Stimulated activated CD4-positive, alpha-beta T cell treated with anti-CD3 and anti-CD28 coated beads, Interleukin-1b, Interleukin-23, amount 100 ng/mL, for 1 hour (primary cell): ENCODE measurements at places on chromosomes 11 and 22.

GRCh38 chr11:121059605-121060004 lies 35.7 kb downstream of the TBCEL start:
- DNase-seq, result no peak

DNA sequence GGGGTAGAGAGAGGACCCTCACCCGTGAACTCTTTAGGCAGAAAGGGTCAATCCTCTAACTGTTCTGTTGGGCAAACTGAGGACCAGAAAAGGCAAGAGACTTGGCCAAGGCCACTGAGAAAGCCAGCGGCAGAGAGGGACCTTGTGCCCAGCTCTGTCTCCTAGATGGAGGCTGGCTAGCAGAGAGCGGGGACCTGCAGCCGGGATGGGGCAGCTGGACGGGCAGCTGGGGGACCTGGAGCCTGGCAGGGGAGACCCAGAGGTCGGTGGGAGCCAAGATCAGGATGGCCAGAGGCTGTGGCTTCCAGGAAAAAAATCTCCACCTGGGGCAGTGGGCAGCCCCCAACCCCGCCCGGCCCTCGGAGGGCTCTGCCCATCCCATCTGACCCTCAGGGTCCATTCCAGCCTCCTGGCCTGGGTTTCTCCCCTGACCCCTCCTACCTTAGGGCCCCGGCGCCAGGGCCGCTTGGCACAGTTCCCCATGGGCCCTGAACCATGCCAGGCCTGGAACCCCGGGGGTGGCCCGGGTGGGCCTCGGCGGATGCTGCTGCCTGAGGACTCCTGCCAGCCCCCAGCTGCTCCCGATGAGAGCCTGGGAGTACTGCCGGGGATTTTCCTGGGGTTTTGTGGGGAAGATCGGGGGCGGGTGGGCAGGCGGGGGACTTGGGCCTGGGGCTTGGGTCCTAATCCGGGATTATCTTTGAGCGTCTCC lies at the start of gene CABP2:
Gene CABP2, minus strand, starts transcription at position 603 of the 712 bp plus-strand sequence. Its CDS starts 120 bp downstream, at position 483.
- no peak for DNase-seq

GRCh38 chr11:64643256-64643881 lies 52.3 kb downstream of the SLC22A12 start:
- DNase-seq, result no peak

GRCh38 chr11:69486773-69487291 lies 5.4 kb downstream of the LINC01488 start:
- DNase-seq, result no peak

DNA sequence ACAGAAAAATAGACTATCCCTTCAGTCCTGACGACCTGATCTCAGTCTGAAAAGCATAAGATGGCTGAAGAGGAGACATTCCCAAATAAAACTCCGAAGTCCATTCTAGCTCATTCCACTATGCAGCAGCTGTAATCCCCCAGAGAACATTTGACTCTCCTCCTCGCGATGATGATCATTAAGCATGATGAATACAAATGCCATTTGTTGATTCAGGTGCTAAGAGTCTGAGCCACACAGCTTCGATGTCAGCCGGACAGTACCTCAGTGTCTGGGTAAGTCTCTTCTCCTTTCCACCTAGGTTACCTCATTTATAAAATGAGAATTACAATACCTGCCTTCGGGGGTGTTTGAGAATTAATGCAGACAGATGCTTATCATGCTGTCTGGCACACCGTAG lies 94.8 kb downstream of the TENM4 start:
- DNase-seq, result no peak

- no peak for DNase-seq
Observed at GRCh38 chr22:30169002-30169401, 77.6 kb downstream of the LIF start.

- DNase-seq, result no peak
Observed at GRCh38 chr11:8368194-8368593, 104.5 kb upstream of the LMO1 start.

DNA sequence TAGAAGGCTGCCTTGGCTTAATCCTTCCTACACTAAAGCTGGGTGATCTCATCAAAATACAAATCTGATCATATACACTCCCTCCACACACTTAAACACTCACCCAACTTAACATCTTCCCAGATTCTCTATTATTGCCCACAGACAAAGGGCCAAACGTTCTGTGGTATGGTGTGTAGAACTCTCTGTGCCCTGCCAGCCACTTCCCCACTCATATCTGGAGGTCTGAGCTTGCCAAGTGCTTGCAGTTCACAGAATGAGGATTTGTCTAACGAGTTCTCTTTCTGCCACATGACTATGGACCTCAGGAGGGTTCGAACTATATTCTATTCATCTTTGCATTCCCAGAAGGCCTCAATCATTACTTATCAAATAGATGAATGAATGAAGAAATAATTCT lies 77.6 kb downstream of the MPPED2 start:
- no peak for DNase-seq

GRCh38 chr11:10456519-10456918 lies 1.5 kb downstream of the AMPD3 start:
- no peak for DNase-seq

DNA sequence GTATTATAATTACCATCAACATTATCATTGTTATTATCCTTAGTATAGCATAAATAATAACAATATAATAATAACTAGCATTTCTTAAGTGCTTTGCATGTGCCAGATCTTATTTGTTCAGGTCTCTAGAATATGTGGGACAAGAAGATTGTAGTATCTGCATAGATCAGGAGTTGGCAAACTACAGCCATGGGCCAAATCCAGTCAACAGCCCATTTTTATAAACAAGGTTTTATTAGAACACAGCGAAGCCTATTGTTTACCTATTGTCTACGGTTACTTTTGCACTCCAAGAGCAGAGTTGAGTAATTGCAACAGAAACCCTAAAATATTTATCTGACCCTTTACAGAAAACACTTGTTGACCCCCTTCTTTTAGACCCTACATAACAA lies 81.4 kb downstream of the SLC1A2 start:
- no peak for DNase-seq

- DNase-seq, result no peak
Observed at GRCh38 chr22:49793296-49793695, 34.4 kb downstream of the BRD1 start.

GRCh38 chr11:77619576-77620198 lies 17.9 kb downstream of the CLNS1A start:
- no peak for DNase-seq

GRCh38 chr11:58494101-58494500 lies 13.8 kb downstream of the OR5B21 start:
- no peak for DNase-seq

GRCh38 chr11:47233051-47233450 lies 15.6 kb downstream of the ACP2 start:
- DNase-seq, result no peak

DNA sequence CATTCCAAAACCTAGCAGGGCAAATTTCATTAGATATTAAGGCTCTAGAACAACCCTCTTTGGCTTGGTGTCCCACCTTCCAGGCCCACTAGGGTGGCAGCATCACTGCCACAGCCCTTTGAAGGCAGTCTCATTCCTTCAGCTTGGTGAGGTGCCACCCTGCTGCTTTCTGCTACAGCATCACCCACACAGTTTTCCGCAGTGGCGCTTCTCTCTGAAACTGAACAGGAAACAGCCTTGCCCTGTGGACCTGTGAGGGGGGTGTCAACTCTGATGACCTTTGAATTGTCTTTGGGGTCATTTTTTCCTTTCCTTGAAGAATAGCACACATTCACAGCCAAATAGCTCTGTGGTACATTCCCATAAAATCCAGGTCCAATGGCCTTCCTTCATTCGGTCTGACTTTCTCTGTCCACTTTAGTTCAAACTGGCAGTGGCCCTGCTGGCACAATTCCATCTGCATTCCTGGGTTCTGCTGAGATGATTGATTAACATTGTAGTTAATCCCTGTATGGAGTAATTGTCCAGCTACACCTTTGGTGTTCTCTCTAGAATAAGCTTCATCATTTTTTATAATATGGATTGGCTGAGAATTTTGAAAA lies 251.9 kb upstream of the FAT3 start:
- no peak for DNase-seq

DNA sequence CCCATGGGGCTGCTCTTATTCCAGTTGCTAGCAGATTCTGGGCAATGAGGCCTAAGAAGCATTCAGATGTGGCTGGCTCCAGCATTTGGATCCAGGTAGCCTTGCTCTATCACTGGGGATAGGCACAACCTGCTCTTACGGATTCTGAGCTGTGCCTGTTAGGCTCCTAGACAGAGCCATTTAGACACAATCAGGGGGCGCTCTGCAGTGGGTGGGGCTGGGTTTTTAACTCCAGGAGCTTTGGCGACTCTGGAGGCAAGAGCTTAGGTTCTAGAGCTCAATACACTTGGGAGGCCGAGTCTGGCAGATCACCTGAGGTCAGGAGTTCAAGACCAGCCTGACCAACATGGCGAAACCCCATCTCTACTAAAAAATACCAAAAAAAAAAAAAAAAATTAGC lies 32.0 kb downstream of the KCNC1 start:
- no peak for DNase-seq

GRCh38 chr11:61777234-61778090 lies 14.9 kb downstream of the TMEM258 start:
- DNase-seq, result no peak

GRCh38 chr22:32271389-32271788 lies 16.2 kb upstream of the SLC5A4 start:
- DNase-seq, result no peak

DNA sequence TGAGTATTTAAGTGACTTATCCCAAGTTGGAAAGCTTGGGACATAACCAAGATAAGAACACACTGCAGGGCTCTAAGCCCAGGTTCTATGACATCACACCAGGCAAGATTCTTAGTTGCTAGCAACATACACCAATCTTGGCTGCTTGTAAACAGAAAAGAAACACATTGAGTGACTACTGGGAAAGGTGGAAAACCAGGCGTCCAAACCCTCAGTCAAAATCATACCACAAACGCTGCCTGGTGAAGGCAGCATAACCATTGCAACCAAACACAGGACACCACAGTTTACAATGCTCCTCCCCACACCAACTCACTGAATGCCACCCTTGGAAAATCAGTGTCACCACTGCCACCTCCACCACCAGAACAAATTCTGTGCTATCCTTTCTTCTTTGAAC lies 379.9 kb downstream of the TTC28 start:
- DNase-seq, result no peak
